CD4-positive, alpha-beta T cell treated with Interleukin-6 at 100 ng/mL for 8 hours (primary cell): ENCODE measurements at places on chromosomes 2 and 18.
A peak's percentile ranks its signal among the peaks of the same experiment; 100 is the strongest.

- DNase-seq = no peak
Measured at GRCh38 chr18:29928081-29928480, 1114.5 kb downstream of the DSC3 start.

GRCh38 chr2:230666446-230666845 is 46.2 kb upstream of the CAB39 start:
- no peak for DNase-seq

GRCh38 chr2:239406316-239406995 is 5.6 kb upstream of the HDAC4 start:
- no peak for DNase-seq

GRCh38 chr2:43104763-43105162 is 121.6 kb downstream of the ZFP36L2 start:
- DNase-seq = no peak

GRCh38 chr2:7706791-7707190 is 789.6 kb downstream of the RNF144A start:
- DNase-seq = no peak

- no peak for DNase-seq
Measured at GRCh38 chr2:24818721-24819167, 25.5 kb downstream of the CENPO start.

DNA sequence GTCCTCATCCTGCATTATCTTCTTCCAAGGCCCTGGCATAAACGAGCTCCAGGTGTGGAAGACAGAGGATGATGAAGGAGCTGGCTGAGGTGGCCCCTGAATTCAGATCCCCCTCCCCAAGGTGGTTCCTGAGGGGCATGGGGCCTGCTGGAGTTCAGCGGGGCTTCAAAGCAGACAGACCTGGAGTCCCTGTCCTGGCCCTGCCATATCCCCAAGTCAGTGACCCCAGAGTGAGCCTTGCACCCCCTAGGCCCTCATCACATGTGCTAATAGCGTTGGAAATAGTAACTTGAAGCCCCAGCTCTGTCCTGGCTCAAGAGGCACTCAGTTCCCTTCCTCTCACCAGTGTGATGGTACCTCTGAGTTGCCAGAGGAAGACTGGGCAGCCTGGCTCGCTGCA is 172.9 kb downstream of the GALNT1 start:
- DNase-seq = no peak

DNA sequence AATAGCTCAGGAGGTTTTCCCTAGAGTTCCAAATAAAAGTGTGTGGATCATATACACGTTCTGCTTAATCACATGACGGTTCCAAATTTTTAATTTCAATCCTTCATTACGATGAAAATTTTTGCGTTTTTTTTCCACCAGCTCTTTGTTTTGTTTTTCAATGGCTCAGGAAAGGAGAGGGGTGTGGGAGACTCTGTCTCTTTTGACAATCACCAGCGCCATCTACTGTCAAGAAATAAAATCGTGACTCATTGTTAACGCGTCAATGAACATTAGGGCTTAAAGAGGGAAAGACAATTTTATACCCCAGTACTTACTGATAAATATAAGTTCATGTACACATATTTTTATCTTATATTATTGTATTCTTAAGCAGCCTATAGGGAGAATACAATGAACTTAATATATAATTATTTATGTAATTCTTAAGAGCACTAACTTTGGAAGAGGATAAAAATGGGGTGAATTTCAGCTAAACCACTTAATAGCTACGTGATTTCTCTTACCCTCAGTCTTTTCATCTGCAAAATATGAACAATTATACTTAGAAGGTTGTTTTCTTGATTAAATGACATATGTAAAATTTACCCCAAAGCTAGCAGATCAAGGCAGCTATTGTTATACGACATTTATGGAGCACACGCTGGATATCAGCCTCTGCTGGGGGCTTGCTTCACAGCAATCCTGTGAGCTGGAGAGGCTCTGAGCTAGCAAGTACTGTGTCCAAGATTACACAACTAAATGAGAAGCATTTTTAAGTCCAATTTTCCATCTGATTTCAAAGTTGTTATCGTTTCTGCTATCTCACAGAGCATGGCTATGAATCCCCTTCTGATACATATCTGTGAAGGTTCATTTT is 47.4 kb upstream of the RMDN2 start:
- DNase-seq = peak; percentile 57

GRCh38 chr2:10817413-10817812 is 4.8 kb upstream of the PDIA6 start:
- DNase-seq = no peak

DNA sequence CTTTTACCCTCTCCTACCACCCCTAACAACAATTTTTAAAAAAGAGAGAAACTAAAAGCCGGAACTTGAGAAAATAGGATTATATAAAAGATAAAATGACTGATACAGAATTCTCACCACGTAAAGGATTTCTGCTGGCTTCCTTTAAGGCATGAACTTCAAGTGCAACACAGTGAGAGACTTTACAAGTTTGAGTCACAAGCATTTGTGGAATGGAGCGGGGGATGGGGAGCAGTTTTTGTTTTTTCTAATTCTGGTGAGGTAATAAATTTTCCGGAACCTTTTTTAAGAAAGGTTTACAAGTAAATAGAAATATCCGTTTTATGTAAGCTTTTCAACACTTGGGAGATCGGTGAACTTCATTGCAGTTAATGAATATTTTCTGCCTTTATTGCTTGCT is 1.8 kb upstream of the CDH2 start:
- DNase-seq = no peak

DNA sequence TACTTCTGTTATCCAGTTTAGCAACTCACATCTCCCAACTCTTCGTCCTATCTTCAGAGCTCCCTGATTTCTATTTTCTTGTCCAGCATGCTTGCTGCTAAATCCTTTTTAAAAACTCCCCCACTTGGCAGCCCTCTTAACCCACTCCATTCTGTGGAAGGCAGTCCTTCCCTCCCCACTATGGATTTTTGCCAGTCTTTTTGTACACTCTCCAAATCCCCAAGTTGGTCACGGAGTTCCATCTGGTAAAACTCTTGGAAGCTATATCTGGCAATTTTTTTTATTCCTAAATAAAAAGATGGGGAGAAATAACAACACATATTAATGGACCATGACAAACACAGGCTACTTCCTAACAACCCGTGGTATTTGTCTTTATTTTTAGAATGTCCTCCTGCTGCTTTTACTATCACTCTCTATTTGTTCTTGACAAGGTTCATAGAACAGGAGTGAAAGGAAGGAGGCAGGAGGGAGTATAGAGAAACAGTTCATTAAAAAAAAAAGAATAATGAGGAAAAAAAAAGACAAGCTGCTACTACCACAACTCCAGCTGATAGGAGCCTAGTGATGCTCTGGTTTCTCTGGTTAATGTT is 120.0 kb upstream of the THSD7B start:
- DNase-seq = no peak

- no peak for DNase-seq
Measured at GRCh38 chr2:98547092-98547790, 61.1 kb downstream of the COA5 start.

DNA sequence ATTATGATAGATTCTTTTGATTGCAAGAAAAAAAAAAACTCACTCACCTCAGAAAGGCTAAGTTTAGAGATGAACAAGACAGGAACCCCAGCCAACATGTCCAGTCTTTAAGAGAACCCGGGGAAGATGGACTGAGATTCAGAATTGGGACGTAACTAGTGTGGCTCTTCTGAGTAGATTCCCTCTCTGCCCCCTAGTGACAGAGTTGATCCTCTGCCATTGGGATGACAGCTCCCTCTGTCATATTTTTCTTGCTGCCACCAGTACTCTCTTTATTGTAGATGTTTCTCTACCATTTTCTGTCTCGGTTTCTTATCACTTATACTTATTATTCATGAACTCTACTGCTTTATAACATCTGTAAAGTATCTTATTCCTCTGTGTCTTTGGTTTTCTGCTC is 77.7 kb downstream of the GULP1 start:
- DNase-seq = no peak

- no peak for DNase-seq
Measured at GRCh38 chr2:207432453-207432852, 97.3 kb upstream of the CREB1 start.

DNA sequence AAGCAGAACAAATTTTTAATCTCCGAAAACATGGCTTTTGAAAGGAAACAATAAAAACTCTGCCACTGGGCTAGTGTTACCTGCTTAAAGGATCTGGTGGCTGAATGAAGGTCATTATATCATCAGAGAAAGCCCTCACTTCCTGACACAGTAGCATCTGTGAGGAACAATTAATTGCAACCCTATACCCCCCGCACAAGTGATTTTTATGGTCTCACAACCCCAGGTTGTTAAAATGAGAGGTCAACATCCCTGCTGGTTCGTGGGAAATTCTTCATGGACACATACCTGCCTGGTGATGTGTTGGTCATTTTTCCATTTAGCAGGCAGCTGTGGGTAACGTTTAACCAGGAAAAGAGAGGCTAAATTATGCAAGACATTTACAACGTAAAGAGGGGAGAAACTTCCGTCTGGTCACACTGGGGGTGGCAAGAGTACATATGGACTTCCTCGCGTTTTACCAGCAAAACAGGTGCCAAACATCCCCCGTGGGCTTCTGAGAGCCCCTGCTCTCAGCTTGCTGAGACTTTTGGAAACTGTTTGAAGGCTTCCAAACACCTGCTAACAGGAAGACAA is 29.2 kb downstream of the NIFK start:
- no peak for DNase-seq

DNA sequence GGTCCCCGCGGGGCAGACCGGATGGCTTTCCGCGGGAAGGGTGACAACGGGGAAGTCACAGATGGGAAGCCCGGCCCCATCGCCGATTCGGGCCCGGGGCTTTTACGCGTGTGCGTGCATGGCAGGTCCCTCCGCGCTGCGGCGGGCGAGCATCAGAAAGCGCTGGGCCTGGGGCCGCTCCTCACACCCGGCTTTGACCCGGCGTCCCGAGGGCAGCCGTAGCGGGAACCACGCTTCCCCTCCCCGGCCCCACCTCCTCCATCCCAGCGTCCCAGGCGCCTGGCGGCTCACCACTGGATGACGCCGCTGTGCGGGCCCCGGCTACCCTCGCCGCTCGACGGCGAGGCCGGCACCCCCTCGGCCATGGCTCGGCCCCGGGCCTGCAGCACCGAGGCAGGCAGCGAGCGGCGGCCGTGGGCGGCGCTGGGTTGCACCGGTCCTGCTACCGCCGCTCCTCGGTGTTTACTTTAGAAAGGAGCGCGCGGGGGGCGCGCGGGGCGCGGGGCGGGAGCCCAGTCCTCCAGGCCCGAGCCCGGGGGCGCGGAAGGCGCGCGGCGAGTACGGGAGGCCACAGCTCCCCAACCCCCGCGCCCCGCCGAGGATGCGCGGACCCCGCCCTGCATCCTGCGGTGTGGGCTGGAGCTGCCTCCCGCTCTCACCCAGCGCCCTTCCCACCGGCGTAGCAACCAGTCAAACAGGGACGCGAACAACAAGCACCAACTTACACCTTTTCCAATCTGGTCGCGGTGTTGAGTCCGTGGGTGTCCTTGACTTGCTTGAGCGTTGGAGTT is 806 bp downstream of the RFX8 start:
- peak; percentile 9 for DNase-seq

GRCh38 chr2:65767946-65768345 is 335.5 kb upstream of the SPRED2 start:
- no peak for DNase-seq

DNA sequence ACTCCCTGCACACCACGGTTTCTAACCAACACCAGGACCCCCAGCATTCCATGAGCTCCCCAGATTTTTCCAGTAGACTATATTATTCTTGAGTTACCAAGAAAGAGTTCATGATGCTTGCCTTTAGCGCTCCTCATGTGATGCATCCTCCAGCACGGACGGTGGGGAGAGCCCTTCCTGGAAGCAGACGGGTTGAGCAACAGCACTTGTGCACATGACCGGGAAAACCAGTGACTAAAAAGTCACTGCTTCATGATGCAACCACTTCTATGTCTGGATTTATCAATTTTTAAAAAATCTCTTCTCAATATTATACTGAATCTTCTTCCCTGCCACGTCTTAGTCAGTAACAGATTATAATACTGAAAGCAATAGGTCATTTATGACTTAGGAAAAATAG is 20.4 kb upstream of the DOK6 start:
- DNase-seq = no peak

DNA sequence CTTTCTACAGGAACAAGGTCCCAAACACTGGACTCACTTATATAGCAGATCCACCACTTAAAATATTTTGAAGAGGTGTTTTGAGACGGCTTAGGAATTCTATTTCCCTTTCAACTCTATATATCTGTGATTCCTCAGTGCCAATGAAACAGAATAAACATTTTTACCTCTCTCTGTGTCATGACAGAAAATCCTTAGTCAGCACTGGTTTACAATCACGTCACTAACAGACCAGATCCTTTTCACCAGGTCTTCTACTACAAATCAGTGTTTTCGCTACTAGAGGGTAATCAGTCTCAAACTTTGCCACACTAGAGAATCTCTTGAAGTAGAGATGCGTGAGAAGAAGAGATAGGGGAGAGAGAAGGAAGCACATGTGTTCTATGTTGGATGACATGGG is 325.6 kb downstream of the SS18 start:
- no peak for DNase-seq

DNA sequence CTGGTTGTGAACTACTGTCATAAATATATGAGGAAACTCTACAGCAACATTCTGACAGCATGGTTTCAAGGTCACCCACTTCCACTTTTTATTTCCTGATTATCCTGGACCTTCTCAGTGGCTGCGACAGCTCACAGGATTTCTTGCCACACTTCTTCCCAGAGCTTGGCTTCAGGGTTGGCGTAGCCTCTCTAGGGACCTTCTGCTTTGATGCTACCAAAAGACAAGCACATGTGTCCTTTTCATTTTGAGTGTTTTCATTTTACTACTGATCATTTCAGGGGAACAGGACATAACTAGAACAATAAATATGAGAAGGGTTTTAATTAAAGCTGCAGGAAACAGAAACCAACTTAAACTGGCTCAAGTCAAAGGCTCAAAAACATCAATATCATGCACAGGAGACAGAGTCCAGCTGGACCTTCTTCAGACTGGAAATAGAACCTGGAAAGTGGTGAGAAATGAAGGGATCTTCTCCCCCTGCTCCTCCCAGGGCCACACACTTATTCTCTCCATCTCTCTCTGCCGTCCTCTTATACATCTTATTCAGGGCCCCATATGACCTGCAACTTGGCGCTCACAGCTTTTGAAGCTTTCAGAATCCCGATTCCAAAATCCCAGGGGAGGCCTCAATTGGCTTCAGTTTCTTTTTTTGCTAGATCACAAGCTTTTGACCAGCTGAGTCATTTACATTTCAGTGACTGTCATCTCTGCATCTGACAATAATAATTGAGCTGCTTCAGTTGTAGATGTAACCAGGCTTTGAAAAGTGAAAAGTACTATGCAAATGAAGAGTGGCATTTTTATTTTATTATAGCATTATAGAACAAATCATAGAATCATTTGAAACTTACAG is 9.7 kb downstream of the VIT start:
- no peak for DNase-seq

GRCh38 chr2:169329688-169330554 is 32.4 kb downstream of the LRP2 start:
- DNase-seq = no peak
